ENCODE measurements at places on chromosomes 16 and 17.

DNA sequence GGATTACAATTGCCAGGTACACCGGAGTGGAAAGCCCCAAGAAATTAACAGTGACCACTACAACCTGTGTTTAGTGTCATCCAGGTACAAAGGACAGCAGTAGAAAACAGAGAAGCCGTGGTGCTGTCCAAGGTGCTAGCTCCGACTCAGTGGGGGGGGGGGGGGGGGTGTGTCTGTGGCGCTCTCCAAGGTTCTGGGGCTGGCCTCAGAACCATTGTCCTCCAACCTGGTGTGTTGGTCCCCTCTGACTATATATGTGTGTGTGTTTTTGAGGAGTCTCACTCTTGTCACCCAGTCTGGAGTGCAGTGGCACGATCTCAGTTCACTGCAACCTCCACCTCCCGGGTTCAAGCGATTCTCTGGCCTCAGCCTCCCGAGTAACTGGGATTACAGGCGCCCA is 5.8 kb upstream of the ZNF23 start:
- DNase-seq, result peak; percentile 45

GRCh38 chr16:66416939-66417700 is 10.0 kb upstream of the BEAN1 start:
- DNase-seq, result no peak

GRCh38 chr17:39527220-39527813 is 66.0 kb downstream of the CDK12 start:
- DNase-seq, result peak; percentile 24

- no peak for DNase-seq
These were observed 9.0 kb upstream of the CDH3 start for GRCh38 chr16:68636064-68636560.

DNA sequence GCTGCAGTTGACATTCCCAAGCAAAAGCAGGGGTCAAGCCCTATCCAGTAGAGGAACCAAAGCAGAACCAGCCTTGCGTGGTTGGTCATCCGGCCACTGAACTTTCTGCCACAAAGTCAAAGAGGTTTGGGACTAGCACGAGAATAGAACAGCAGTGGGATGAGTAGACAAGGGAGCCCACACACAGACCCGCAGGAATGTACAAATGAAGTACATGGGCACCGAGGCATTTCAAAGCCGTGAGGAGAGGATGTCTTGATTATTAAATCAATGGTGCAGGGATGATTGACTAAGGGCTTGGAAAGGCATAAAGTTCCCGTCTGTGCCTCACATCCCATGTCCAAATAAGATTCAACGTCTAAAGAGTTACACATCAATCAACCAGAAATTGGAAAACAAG is 81.8 kb upstream of the TBC1D3K start:
- DNase-seq, result no peak

- peak; percentile 87 for DNase-seq
These were observed 8.0 kb downstream of the FLYWCH1 start for GRCh38 chr16:2919511-2920255.

DNA sequence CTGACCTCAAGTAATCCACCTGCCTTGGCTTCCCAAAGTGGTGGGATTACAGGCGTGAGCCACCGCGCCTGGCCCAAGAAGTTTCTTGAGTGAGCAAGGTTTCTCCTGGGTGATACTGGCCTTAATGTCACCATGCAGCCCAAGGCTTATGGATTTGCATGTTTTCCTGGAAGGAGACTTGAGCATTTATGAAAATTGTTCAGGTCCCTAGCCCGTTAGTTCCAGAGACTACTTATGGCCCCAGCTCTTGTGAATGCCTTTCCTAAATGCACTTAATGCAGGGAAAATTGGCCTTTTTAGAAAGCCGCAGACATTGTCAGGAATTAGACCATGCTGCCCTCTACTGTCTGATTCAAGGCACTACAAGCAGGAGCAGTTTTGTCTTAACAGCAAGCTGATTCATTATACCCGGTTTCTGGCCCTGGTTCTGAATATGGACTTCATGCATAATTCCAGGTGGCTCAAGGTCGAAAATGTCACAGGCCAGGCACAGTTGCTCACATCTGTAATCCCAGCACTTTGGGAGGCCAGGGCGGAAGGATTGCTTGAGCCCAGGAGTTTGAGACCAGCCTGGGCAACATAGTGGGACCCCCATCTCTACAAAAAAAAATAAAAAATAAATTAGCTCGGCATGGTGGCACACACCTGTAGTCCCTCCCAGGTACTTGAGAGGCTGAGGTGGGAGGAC is 91.3 kb downstream of the SNX29 start:
- DNase-seq, result peak; percentile 90

DNA sequence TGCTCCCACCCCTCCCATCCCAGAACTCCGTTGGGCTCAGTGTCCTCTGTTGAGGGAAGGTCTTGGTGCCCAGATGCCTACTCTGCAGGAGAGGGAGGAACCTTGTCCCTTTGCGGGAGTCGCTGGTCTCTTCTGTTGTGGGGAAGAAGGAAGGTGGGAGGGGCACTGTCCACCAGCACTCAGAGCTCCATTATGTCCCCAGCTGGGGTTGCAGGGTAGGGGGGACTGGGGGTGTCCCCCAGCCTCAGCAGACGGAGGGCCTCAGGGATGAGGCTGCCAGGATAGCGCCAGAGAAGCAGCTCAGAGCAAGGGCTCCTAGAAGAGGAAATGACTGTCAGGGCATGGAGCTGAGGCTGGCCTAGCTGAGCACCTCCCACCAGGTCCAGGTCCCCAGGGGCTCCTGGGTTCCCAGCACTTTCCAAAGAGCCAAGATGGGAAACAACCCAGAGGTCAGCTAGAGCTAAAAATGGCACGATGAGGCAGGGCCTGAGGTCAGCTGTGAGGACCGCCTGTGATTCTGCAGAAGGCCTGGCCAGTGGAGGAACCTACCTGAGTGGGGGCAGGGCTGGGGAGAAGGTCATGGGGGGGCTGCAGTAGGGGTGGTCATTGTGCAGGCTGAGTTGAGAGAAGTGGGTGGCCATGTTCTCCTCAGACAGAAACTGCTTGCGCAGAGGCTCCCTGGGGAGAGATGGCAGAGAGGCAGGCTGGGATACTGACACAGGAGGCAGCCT is 893 bp downstream of the HCFC1R1 start:
- DNase-seq, result peak; percentile 33

DNA sequence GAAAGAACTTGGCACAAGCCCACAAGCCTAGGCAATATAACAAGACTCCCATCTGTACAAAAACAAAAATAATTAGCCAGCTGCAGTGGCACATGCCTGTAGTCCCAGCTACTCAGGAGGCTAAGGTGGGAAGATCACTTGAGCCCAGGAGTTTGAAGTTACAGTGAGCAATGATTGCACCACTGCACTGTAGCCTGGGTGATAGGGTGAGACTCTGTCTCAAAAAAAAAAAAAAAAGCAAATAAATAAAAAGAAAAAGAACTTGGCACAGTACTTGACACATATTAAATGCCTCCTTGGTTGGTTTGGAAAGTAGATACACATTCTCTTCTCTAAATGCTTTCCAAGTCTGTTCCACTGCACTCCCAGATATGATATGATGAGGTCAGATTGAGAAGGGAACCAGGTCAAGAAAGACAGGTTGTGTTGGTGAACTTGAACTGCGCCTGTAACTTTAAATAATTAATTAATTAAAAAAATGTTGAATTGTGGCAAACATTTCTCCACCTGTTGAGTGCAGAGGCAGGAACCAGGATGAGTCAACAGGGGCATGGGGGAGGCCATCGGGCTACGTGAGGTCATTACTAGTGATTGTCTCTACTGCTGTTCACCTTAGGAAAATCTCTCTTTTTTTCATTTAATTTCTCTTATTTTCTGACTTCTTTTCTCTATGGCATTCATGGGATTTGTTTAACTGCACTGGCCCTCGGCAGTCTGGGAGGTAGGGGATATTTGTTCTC is 25.9 kb upstream of the EFCAB13 start:
- DNase-seq, result no peak

DNA sequence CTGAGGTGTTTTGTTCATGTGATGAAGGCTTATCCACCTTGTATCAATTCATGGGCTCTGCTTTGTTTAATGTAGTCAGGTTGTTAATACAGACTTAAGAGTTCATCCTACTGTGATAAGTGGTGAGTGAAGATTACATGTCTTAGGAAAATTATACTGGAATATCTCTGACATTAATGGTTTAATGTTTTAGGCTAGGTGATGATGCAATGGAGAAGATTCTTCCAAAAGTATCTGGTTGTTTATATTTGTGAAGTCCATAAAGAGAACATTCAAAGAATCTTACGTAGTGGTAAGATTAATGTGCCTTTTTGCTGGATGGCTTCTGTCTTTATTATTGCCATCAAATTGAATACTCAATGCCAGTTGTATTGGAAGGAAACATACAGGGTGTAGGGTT is 236.4 kb downstream of the BCAS3 start:
- DNase-seq, result no peak

GRCh38 chr17:2048805-2049204 is 6.1 kb upstream of the HIC1 start:
- no peak for DNase-seq

DNA sequence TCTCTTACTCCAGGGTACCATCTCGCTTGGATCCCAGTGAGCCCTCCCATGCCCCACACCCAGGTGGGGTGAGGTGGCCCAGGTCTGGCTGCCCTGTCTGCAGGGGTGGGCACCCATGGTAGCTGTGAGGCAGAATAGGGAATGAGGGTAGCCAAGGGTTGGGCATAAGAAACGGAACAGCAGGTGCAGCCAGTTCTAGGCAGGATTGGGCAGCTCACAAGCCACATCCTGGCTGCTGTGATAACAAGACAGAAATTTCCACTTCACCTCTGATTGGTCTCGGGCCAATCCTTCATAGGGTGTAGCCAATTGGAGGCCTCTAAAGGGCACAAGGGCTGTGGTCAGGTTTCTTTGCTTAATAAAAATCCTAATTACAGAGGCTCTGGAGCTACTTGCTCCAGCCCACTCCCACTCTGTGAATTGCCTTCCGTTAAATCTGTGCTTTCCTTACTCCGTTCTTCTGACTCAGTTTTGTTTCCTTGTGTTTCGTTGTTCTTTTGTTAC is 1.5 kb upstream of the ARHGDIG start:
- DNase-seq, result peak; percentile 12

DNA sequence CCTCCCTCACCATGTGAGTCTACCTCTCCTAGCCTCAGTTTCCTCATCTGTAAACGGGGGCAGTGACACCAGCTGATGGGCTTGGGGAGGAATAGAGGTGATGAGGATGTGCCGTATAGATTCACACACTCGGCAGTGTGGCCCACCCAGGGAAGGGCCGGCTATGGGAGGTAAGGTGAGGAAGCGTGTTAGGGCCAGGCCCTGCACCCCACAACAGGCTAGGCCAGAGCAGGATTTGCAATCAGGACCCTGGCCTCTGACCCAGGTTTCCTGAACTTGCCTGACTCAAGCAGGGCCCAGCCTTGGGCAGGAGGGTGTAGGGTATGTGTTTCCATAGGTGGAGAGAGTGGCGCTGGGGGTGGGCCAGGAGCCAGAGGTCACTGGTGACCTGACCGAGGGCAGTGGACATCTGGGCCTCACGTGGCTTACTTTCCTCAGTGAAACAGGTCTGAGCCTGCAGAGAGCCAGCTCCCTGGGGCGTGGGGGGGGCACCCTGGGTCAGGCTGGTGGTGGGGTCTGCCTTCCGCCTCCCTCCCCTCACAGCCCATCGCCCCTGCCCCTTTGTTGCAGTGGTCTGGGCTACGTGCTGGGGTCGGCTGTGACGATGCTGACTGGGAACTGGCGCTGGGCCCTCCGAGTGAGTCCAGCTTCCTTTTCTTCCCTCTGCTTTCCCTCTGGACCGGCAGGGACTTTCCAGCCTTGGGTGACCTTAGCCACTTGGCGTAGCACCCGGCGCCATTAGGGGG is 12.8 kb downstream of the SPNS3 start:
- DNase-seq, result no peak

DNA sequence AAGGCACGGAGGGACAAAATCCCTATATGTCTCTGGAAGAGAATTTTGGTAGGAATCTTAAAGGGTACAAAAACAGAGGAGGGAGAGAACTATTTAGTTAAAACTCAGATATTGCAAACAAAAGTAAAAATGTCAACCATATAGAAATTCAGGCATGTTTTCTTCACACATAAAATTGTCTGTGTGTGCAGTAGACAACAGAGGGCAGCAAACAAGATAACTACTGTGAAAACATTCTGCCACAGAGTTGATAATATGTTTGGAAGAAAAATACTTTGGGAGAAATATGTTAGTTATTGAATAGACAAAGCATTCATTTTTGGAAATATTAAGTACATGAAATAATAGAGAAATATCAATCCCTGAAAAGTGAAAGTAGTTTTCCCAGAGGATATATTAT is 56.2 kb downstream of the SNX11 start:
- DNase-seq, result no peak

DNA sequence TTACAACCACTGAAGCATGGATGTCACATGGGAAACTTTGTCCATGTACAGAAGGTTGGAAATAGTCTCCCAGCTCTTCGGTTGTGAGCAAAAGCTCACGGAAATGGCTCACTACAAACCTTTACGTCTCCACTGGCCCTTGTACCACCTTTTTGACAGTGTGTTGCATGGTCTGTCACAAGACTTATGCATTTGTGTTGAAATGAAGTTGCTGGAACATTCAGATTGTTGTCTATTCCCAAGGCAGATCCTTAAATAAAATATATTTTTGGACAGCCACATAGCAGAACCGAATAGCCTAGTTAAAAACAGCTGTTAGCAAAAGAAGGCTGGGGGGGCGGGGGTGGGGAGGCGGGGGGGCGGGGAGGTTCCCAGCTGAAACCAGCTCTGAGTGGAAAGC is 39.2 kb downstream of the KNOP1 start:
- peak; percentile 18 for DNase-seq

GRCh38 chr17:42334677-42335076 is 46.4 kb downstream of the STAT5A start:
- DNase-seq, result no peak

- DNase-seq, result no peak
These were observed 142.1 kb downstream of the SEC14L1 start for GRCh38 chr17:77282524-77283515.

DNA sequence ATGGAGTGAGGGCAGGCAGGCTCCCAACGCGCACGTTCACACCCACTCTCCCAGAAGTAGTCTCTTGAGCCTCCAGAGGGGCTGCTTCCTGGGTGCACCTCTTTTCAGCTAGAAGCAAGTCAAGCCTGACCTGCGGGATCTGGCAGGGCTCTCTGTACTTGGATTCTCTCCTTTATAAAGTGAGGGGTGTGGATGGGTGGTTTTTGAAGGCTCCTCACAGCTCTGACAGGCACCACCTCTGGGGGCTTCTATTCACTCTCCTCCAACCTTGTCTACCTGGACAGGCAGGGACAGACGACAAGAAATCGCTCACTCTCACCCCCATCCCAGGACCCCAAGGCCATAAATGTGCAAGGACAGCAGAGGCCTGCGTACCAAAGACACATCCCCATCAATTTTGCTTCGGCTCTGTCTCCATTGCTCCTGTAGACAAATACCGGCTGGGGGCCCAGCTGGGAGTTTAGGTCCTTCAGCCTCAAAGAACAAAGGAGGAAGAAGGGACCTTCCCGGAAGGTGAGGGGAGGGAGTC is 814 bp upstream of the DYNLL2 start:
- no peak for DNase-seq

DNA sequence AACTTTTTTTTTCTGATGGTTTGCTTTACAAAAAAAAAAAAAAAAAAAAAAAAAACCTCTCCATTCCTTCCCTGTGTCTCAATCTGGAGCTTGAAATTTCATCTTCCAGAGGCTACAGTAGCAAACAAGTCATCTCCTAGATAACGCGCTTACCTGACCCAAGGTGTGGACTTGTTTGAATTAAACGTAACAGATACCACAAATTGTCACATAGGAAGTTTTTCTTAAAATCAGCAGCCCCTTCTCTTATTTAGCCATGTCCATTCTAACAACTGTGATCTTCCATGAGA is 2.0 kb downstream of the STAT5B start:
- no peak for DNase-seq

- no peak for DNase-seq
These were observed 2.7 kb upstream of the CDK5R1 start for GRCh38 chr17:32484041-32484461.
